Endothelial cell of coronary artery (primary cell): ENCODE measurements at places on chromosomes 2 and 18. TPM values are rescaled to one million over a fixed set of nuclear protein-coding genes. Genes with fewer than 3 reads are reported as not detected.

Gene CFAP221
- total RNA-seq: 0.19 TPM in 1 of 2 replicates, not detected in the other

Gene APOB
- total RNA-seq: 0.27 and 0.28 TPM in 2 replicates

Gene AGPS
- total RNA-seq: 56.5 and 73.3 TPM in 2 replicates

Gene SFT2D3
- total RNA-seq: 2.7 and 2.9 TPM in 2 replicates

Gene PLEKHB2
- 98.9 and 101 TPM in 2 replicates for total RNA-seq

Gene UBR3
- total RNA-seq: 25.6 and 34.9 TPM in 2 replicates

Gene INHBB
- 2.4 and 9.0 TPM in 2 replicates for total RNA-seq

Gene LRRTM1
- not detected in 2 replicates for total RNA-seq

Gene SLC38A11
- total RNA-seq: not detected in 2 replicates

Gene RESP18
- not detected in 2 replicates for total RNA-seq

Gene GALNT1
- 160 and 198 TPM in 2 replicates for total RNA-seq

Gene CYP26B1
- 0.63 and 1.3 TPM in 2 replicates for total RNA-seq

Gene ZAP70
- not detected in 2 replicates for total RNA-seq

Gene PDE11A
- total RNA-seq: under 0.01 and 0.09 TPM in 2 replicates

Gene ZDBF2
- 9.3 and 14.2 TPM in 2 replicates for total RNA-seq

Gene SOWAHC
- total RNA-seq: 2.6 and 5.2 TPM in 2 replicates

Gene LINC00305
- not detected in 2 replicates for total RNA-seq

Gene VIT
- 0.09 and 0.90 TPM in 2 replicates for total RNA-seq

Gene CHRNA1
- 0.09 and 0.27 TPM in 2 replicates for total RNA-seq

Gene WDR43
- 75.0 and 80.2 TPM in 2 replicates for total RNA-seq

Gene STARD6
- not detected in 2 replicates for total RNA-seq

Gene FAM228B
- 3.5 and 8.7 TPM in 2 replicates for total RNA-seq

Gene ACVR1C
- total RNA-seq: under 0.01 TPM in 1 of 2 replicates, not detected in the other

Gene EGR4
- total RNA-seq: not detected in 2 replicates

Gene ADAM23
- 17.4 and 18.4 TPM in 2 replicates for total RNA-seq

Gene ZNF396
- 0.36 and 0.56 TPM in 2 replicates for total RNA-seq

Gene MAP4K4
- 223 and 333 TPM in 2 replicates for total RNA-seq

Gene TMEM37
- 0.94 and 1.3 TPM in 2 replicates for total RNA-seq

Gene SPEG
- 0.63 and 4.2 TPM in 2 replicates for total RNA-seq

Gene LDLRAD4
- total RNA-seq: 0.99 and 2.0 TPM in 2 replicates

Gene TMEM150A
- 6.1 and 8.8 TPM in 2 replicates for total RNA-seq

Gene IGFBP5
- 0.45 and 52.9 TPM in 2 replicates for total RNA-seq

Gene C2orf69
- 8.7 and 10.2 TPM in 2 replicates for total RNA-seq

Gene C2orf78
- not detected in 2 replicates for total RNA-seq

Gene TEX44
- total RNA-seq: not detected in 2 replicates

Gene MYOM1
- total RNA-seq: 0.18 and 0.66 TPM in 2 replicates

Gene FLACC1
- 0.36 and 1.0 TPM in 2 replicates for total RNA-seq

Gene LYPD6B
- not detected in 2 replicates for total RNA-seq

Gene TXNDC2
- total RNA-seq: under 0.01 TPM in 1 of 2 replicates, not detected in the other

Gene STRADB
- total RNA-seq: 19.7 and 26.5 TPM in 2 replicates

Gene RUFY4
- not detected in 2 replicates for total RNA-seq

Gene RIT2
- total RNA-seq: not detected in 2 replicates

Gene LYG2
- total RNA-seq: not detected in 2 replicates

Gene EVX2
- total RNA-seq: not detected in 2 replicates

Gene GREB1
- total RNA-seq: 0.09 TPM in 2 replicates

Gene CCDC142
- 13.0 and 24.2 TPM in 2 replicates for total RNA-seq

Gene SGPP2
- total RNA-seq: not detected in 2 replicates

Gene DLX2
- not detected in 2 replicates for total RNA-seq

Gene CLEC4F
- total RNA-seq: under 0.01 TPM in 1 of 2 replicates, not detected in the other

Gene ONECUT2
- under 0.01 TPM in 2 replicates for total RNA-seq

Gene ANKRD30B
- total RNA-seq: not detected in 2 replicates
